Stimulated activated CD8-positive, alpha-beta memory T cell treated with anti-CD3 and anti-CD28 coated beads, Interleukin-4, amount 100 ng/mL, for 1 hour (primary cell): ENCODE measurements at places on chromosomes 1 and 21.

- DNase-seq = no peak
These were observed 281.6 kb downstream of the TPR start for GRCh38 chr1:186093437-186093836.

GRCh38 chr1:82125119-82125518, 324.4 kb downstream of the ADGRL2 start:
- no peak for DNase-seq

DNA sequence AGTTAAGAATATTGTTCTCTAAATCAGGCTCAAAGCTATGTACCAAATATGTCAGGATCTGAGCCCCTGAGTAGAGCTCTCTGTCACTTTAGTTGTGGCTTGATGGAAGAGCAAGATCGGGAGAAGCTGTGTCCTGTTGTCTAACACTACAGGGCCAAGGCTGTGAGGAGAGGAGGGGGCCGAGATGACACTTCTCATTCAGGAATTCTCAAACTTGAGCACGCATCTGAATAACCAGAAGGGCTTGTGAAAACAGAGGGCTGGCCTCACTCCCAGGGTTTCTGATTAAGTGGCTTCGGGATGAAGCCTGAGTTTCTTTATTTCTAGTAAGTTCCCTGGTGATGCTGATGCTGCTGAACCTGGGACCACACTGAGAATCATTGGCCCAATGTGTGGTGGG, 209.2 kb upstream of the DAB1 start:
- DNase-seq = no peak

DNA sequence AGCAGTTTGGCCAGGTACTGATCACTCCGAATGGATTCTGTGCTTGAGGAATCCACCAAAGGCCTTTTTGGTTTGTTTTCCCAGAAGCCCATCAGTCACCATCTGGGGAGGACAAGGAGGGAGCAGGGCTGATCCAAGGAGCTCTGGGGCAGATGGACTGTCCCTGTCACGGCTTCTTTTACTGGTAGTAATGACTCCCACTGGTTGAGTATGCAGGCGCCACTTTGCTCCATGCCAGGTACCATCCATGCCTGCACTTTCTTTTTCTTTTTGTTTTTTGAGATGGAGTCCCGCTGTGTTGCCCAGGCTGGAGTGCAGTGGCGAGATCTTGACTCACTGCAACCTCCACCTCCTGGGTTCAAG, 101.7 kb downstream of the UBIAD1 start:
- no peak for DNase-seq

- DNase-seq = no peak
These were observed 78.6 kb downstream of the STUM start for GRCh38 chr1:226627050-226627755.
